ENCODE measurements at places on chromosomes 6 and 20. TPM values are rescaled to one million over a fixed set of nuclear protein-coding genes. Genes with fewer than 3 reads are reported as not detected.

Gene ULBP2
- polyA plus RNA-seq, result 4.5 TPM

Gene PAK5
- polyA plus RNA-seq, result not detected

Gene MCHR2
- not detected for polyA plus RNA-seq

Gene BIRC7
- 4.9 TPM for polyA plus RNA-seq

Gene CFB
- 4.4 TPM for polyA plus RNA-seq

Gene C6orf132
- 1.1 TPM for polyA plus RNA-seq

Gene CST2
- polyA plus RNA-seq, result not detected

Gene COL9A3
- polyA plus RNA-seq, result 0.42 TPM

Gene PMEPA1
- polyA plus RNA-seq, result 152 TPM

Gene FOXF2
- polyA plus RNA-seq, result 12.3 TPM

Gene BMP6
- polyA plus RNA-seq, result 8.4 TPM

Gene FAM229B
- 8.7 TPM for polyA plus RNA-seq

Gene GTF2H4
- polyA plus RNA-seq, result 28.6 TPM

Gene SOX18
- polyA plus RNA-seq, result 1.3 TPM

Gene TMEM74B
- polyA plus RNA-seq, result 3.7 TPM

Gene JARID2
- polyA plus RNA-seq, result 7.3 TPM

Gene SEL1L2
- not detected for polyA plus RNA-seq

Gene SPO11
- polyA plus RNA-seq, result not detected

Gene SLC17A2
- not detected for polyA plus RNA-seq

Gene BTN3A1
- 3.8 TPM for polyA plus RNA-seq

Gene ZBTB12
- 10.1 TPM for polyA plus RNA-seq

Gene PLAGL1
- 6.6 TPM for polyA plus RNA-seq

Gene SIRPB1
- polyA plus RNA-seq, result 0.56 TPM

Gene IL22RA2
- polyA plus RNA-seq, result not detected

Gene HEBP2
- 18.0 TPM for polyA plus RNA-seq

Gene RBBP8NL
- not detected for polyA plus RNA-seq

Gene SS18L1
- polyA plus RNA-seq, result 13.1 TPM

Gene MLN
- polyA plus RNA-seq, result not detected

Gene BPIFB6
- polyA plus RNA-seq, result not detected

Gene CCM2L
- polyA plus RNA-seq, result 0.13 TPM

Gene SALL4
- 2.5 TPM for polyA plus RNA-seq

Gene EEF1E1
- polyA plus RNA-seq, result 114 TPM

Gene MACROD2
- 1.2 TPM for polyA plus RNA-seq

Gene BANF2
- polyA plus RNA-seq, result not detected

Gene SLC22A7
- polyA plus RNA-seq, result not detected

Gene LSM2
- polyA plus RNA-seq, result 59.6 TPM

Gene EPHA7
- polyA plus RNA-seq, result 0.29 TPM

Gene PABPC1L
- 35.1 TPM for polyA plus RNA-seq

Gene EPPIN
- not detected for polyA plus RNA-seq

Gene ID1
- 257 TPM for polyA plus RNA-seq

Gene AGPAT4
- polyA plus RNA-seq, result 1.9 TPM

Gene RPP21
- 54.8 TPM for polyA plus RNA-seq

Gene ASIP
- not detected for polyA plus RNA-seq

Gene SLC22A2
- not detected for polyA plus RNA-seq

Gene KCNK16
- not detected for polyA plus RNA-seq

Gene NANP
- polyA plus RNA-seq, result 11.2 TPM

Gene SLC2A10
- polyA plus RNA-seq, result not detected

Gene EYA4
- 14.4 TPM for polyA plus RNA-seq

Gene KCTD20
- polyA plus RNA-seq, result 17.8 TPM

Gene SIRPD
- not detected for polyA plus RNA-seq

Gene GLP1R
- not detected for polyA plus RNA-seq

Gene OLIG3
- not detected for polyA plus RNA-seq

Gene THBD
- polyA plus RNA-seq, result 19.1 TPM

Gene IPCEF1
- not detected for polyA plus RNA-seq

Gene GMDS
- polyA plus RNA-seq, result 12.1 TPM

Measured in A549 (cell line).